ENCODE measurements at places on chromosomes 4 and X.

DNA sequence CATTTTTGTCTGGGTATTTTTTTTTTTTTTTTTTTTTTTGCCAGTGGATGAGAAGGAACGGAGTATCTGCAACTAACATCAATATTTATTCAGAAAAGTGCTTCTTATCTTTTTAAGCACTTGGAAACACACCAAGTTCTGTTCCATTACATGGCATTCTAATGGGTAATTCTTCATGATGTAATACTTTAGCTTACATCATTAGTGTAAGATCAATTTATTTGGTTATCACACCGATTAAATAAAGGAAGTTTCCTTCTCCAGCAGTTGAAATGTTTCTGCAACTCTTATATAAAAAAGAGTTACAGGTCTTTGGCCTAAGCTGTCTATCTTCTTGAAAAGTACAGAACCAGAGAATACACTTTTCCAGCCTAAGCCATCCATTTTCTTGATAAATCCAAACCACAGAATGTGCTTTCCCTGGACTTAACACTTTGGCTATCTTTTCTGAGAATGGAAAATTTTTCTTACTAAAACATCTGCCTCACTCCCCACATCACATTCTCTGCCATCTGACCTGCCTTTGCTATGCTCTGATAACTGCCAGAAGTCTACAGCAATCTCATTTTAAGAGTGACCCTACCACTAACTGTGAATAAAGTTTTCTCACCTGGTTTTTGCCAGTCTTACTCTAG, 191.9 kb upstream of the MAB21L2 start:
- no peak for DNase-seq

GRCh38 chr4:40180356-40180755, 16.5 kb upstream of the RHOH start:
- DNase-seq, result peak; percentile 57

DNA sequence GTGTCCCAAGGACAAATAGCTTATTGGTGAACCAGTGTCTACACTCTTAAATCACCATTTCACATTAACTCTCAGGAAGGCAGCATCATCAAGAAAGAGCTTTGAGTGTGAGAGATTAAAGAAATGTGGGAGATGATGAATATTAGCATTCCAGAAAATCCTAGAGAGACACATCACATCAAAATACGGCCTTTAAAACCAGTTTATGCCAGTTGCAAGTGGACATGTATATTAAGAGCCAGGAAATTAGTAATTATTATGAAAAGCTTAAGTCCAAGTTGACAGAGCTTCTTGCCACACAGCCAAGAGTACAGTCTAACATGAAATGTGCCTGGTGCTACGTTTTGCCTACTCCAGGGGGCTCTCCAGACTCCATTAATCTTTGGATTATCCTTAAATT, 503.0 kb upstream of the BOD1L1 start:
- DNase-seq, result no peak

GRCh38 chr4:110165382-110166286, 32.8 kb downstream of the ELOVL6 start:
- DNase-seq, result peak; percentile 69

DNA sequence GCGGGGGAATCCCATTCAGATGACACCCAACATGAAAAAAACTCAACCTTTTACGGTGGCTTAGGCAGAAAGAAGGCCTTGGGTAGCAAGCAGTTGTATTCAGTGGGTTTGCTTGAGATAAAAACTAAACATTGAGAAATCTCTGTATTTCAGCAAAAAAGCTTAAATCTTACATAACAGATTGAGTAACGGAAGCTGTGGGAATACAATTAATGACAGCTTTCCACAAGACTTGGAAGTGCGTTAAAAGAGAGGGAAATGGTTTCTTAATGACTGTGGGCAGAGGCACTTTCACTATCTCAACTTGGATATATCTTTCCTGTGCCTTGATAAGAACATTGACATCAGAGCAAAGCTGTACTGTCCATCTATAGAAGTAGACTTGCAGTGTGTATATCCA, 418.5 kb upstream of the HS3ST1 start:
- no peak for DNase-seq

GRCh38 chr4:48197643-48198237, 63.7 kb upstream of the TXK start:
- no peak for DNase-seq

DNA sequence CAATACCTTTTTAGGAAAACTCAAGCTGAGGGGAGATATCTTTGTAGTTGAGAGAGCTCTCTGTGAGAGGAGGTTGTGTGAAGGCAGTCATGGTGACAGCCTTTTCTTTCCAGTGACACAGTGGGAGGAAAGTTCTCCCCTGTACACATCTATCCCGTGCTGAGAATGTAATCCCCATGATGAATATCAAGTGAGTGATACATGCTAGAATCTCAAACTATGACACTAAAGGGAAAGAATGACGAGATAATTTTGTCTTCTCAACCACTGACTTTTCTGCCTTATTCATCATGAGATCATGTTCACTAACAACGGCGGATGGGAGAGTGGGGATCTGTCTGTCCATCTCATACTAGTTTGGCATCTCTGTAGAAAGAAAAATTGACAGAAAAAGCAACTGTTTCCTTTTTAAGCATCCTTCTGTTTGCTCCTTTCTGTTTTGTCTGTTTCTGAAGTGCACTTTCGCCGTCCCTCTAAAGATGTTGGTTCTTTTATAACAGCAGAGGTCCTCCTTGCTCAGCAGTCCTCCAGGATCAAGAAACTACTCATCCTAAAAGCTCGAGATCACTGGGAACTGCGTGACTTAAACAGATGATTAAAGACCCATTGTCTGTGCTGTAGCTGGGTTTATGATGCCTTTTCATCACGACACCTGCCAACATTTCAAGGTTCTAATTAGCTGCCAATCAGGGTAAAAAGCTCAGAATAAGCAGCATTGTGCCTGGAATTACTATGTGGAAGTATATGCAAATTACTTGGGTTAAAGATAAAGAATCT, 137.6 kb downstream of the DCK start:
- no peak for DNase-seq

DNA sequence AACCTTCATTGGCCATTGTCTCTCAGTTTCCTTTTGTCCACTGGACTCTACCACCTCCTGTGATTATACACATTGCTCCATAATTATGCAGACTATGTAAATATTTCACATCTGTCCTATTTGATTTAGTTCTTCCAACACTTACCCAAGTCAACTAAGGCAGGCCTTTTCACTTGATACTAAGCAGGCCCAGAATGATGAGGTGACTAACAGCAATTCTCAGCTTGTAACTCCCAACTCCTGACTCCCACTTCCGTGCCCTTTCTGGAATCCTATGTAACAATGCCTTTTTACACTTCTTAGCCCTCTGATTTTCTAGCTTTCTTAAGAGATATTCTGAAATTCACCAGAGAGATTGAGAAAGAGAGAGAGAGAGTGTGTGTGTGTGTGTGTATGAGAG, 6.6 kb downstream of the PAK3 start:
- DNase-seq, result no peak

Data from KBM-7 (cell line).